ENCODE measurements at places on chromosomes 16 and 17.
A peak's percentile ranks its signal among the peaks of the same experiment; 100 is the strongest.

GRCh38 chr17:4161192-4161966, 18.4 kb downstream of the CYB5D2 start:
- peak; percentile 77 for DNase-seq

- no peak for DNase-seq
These were observed 2.8 kb downstream of the IGFALS start for GRCh38 chr16:1790611-1791255.

DNA sequence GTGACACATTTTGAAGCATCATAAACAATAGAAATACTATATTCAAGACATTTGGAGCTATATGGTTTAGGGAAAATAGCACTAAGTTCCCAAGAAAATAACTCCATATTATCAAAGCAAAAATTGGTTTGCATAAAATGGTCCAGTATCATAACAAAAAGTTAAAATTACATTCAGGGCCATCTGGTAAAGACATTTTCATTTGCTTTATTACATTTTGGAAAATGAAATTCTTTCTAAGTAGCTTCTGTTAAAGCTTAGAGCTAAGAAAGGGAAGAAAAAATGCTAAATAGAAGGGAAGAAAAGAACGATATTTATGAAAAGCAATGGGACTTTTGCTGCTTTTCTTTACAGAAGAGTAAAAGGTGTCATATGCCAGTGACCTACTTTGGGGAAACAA, 155.4 kb upstream of the GOT2 start:
- DNase-seq = no peak

DNA sequence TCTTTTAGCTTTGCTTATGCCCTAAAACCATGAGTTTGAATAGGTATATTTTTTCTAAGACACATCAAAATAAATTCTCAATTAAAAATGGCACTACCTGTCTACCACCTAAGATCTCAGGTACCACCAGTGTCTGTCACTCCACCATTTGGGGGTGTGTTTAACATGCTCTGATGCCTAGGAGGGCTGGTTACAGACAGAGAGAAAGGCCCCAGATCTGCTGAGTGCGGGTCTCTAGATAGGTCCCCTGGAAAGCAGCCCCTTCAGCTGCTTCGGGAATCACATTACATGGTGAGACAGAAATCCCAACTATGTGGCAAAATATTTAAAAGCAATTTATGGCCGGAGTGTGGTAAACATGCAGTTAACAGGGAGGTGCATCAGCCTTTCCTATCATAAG, 653 bp upstream of the VAC14 start:
- DNase-seq = no peak

DNA sequence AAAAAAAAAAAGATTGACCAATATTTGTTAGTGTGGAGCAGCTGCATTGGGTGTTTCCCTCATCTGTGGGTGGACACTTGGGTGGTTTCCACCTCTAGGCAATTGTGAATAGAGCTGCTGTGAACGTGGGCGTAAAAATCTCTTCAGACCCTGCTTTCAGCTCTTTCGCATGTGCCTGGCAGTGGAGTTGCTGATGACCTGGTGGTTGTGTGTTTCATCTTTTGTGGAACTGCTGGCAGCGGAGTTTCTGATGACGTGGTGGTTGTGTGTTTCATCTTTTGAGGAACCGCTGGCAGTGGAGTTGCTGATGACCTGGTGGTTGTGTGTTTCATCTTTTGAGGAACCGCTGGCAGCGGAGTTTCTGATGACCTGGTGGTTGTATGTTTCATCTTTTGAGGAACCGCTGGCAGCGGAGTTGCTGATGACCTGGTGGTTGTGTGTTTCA, 21.4 kb downstream of the ZC3H18 start:
- no peak for DNase-seq

DNA sequence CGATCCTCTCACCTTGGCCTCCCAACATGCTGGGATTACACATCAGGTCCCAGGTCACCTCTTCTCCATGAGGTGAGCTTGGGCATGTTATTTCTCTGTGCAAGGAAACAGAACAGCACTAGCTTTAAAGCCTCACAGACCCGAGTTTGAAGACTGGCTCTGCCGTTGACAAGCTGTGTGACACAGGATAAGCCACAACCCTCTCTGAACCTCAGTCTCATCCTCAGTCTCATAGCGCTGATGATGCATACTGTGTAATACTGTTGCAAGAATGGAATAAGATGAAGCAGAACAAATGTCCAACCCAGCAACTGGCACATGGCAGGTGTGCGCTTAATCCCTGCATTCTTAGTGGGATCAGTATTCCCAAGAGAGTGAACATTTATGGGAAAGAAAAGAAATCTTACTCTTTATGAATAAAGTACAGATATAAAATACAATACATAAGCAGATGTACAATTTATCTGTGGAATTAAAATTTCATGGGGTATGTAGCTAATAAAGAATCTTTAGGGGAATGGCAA, 43.5 kb downstream of the ABAT start:
- peak; percentile 75 for DNase-seq

DNA sequence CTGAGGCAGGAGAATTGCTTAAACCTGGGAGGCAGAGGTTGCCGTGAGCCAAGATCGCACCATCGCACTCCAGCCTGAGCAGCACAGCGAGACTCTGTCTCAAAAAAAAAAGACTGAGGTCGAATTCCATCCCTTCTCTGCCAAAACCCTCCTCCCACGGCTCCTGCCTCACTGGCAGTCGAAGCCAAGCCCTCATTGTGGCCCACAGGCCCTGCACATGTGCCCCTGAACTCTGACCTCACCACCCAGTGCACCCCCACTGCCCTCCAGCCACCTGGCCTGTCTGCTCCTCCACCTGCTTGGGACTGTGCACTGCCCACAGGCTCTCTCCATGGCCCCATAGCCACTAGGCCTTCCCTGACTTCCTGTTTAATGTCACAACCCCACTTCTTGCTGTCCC, 7.0 kb downstream of the MYO15A start:
- DNase-seq = peak; percentile 13

- peak; percentile 86 for DNase-seq
These were observed 199.8 kb upstream of the CHMP6 start for GRCh38 chr17:80791758-80792284.

- peak; percentile 45 for DNase-seq
These were observed 14.2 kb downstream of the ANKFY1 start for GRCh38 chr17:4249452-4250029.

DNA sequence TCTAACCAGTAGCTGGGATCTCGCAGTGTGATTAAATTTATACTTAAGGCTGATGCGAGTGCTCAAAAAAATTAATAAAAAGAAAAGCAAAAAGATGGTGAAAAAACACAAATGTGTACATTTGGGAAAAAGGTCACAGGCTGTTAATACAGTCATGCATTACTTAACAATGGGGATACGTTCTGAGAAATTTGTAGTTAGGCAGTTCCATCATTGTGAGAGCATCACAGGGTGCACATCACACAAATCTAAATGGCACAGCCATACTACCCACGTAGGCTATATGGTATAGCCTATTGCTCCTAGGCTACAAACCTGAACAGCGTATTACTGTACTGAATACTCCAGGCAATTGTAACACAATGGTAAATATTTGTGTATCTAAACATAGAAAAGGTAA, 142.4 kb upstream of the MYOCD start:
- no peak for DNase-seq

GRCh38 chr16:30723725-30724355, 24.4 kb upstream of the PHKG2 start:
- no peak for DNase-seq

DNA sequence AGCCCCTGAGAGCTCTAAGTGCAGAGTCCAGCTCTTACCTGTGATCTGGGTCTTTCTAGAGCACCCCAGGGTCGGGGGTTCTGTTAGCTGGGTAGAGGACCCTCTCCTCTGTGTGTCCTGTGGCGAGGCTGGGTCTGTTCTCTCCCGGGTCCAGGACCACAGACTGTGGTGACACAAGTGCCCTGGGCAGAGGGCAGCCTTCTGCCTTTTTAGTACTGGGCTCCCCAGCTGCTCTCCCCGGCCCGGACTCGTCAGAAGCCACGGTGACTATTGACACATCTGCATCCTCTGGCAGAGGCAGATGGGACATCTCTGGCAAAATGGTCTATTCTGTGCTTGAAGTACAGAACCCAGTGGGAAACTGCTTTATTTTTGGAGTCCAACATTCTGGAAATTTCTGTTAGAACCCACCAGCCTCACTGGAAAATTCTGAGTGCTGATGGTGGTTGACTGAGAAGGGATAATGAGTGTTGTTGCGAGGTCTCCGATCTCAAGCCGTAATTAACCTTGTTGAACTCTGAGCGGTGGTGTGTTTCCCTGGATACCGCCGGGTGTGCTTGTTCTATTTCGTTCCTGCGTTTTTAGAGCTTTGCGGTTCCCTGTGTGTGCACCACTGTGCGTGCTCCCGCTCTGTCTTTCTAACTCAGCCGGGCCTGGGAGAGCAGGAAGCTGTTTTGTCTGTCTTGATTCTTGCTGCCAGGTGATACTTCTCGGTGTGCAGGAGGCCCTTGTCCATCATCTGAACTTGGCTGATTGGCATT, 26.0 kb upstream of the NUDT16L1 start:
- no peak for DNase-seq

DNA sequence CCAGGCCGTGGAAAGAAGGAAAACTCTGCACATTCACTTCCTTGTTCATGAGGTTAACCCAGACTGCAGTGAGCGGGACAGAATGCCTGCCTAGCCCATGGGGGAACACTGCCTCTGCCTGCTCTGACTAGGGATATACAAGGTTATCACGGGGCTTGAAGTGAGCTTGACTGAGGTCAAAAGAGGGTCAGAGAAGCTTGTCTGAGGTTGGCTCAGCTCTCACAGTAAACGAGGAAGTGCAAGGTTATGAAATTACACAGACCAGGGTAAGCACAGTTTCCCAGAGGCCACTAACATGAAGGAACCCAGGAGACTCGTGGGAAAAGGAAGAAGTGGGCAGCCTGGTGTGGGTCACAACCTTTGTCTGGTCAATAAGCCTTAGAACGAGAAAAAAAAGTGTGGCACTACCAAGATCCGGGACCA, 28.7 kb downstream of the HIC1 start:
- no peak for DNase-seq

DNA sequence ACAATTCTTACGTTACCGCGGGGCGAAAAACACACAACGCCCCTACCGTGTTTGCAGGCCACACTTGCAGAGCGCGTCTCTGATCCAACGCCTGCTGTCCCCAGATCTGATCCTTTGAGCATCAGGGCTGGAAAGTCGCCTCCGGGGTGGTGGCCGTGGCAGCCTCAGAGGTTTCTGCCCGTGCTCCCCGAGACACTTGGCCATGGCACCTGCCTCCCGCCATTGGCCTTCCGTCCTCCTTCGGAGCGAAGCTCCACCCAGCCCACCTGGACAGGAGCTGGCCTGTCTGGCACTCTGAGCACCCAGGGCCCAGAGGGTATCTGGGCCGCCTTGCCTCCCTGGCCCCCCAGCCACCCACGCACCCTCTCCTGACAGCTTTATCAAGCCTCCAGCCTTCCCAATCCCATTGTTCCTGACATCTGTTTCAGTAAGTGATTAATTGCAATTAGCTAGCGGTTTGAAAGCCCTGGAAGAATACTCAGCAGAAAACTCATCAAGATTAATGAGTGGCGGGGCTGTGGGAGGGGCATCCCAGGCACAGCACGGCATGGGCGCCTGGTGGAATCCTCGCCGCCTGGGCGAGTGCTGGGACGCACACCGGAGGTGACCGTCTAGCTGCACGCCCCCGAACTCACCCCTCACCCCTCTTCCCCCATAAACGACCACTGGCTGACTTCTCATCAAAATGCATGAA, 181.5 kb upstream of the GSE1 start:
- DNase-seq = no peak

DNA sequence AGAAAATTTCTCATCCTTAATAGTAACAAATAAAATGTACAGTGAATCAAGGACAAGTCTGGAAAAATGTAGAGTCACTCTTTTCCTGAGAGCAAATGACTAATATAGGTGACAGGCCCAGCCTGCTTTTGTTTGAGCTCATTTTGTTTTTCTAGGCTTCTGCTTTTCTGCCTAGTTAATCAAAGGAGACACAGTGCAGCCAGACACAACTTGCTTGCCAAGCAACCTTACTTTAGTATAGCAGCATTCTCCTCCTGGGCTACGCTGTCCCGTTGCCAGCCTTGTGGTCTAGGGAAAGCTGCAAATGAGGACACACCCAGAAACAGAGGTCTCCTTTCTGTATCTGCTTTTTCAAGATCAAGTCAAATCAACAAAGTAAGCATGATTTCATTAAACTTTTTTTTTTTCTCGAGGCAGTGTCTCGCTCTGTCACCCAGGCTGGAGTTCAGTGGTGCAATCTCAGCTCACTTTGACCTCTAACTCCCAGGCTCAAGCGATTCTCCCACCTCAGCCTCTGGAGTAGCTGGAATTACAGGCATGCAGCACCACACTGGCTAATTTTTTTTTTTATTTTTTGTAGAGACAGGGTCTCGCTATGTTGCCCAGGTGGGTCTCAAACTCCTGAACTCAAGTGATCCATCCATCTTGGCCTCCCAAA, 17.2 kb downstream of the GINS3 start:
- DNase-seq = peak; percentile 82

DNA sequence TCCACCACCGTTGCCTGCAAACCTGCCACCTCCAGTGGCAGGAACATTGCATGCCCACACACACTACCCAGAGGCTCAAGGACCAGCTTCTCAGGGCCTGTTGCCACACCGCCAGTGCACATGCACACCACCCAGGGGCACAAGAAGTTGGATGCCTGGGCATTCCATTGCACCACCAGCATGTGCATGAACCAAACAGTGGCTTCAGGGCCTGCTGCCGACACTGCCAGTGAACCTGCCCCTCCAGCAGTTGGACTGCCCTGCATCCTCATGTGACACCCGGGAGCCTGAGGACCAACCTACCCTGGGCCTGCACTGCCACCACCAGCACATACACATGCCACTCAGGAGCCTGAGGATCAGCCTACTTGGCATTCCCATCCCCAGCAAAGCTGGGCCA, 303.7 kb downstream of the KCNJ2 start:
- no peak for DNase-seq

DNA sequence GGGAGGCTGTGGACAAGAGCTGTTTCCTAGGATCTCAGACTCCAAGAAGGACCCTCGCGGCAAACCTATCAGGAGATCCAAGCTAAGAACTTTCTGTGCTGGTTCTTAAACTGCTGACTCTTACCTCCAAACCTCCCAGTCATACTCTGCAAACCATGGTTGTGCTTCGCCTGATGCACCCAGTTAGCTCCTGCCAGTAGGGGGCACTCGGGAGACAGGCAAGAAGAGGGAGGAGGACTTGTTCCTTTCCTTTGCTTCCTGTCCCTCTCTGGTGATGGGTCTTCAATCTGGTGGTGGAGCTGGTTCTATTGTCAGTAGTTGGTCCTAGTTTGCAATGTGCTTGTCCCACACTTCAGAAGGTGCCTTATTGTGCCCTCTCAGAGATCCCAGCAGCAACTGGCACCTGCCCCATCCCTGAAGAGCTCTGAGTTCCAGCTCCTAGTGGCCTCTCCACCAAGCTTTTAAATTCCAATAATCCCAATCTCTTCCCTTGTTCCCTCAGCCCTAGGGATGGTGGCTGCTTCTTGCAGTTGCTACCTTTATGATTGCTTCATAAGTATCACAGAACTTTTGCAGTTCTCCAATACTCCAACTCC, 113.5 kb upstream of the RPL38 start:
- peak; percentile 1 for DNase-seq

- peak; percentile 34 for DNase-seq
These were observed 4.7 kb downstream of the ZPBP2 start for GRCh38 chr17:39872751-39873150.

- DNase-seq = no peak
These were observed 442 bp downstream of the ABCC3 start for GRCh38 chr17:50634915-50635731.

- DNase-seq = no peak
These were observed 55.0 kb upstream of the RASL10B start for GRCh38 chr17:35676441-35676840.

- DNase-seq = no peak
These were observed 7.7 kb downstream of the CENPX start for GRCh38 chr17:82014971-82015310.

- peak; percentile 64 for DNase-seq
These were observed 16.9 kb downstream of the DOC2B start for GRCh38 chr17:164303-165235.

GRCh38 chr17:3691617-3692067, 4.3 kb downstream of the P2RX5 start:
- DNase-seq = no peak
